NCI-H2081 (cell line): ENCODE measurements at places on chromosomes 6 and 20.
A peak's percentile ranks its signal among the peaks of the same experiment; 100 is the strongest.

- no peak for DNase-seq
Observed at GRCh38 chr6:111184827-111185532, 97.7 kb downstream of the SLC16A10 start.

- no peak for DNase-seq
Observed at GRCh38 chr20:31764641-31765305, 25.7 kb downstream of the TPX2 start.

GRCh38 chr6:14711056-14711703 is 534.7 kb upstream of the JARID2 start:
- peak; percentile 42 for DNase-seq

DNA sequence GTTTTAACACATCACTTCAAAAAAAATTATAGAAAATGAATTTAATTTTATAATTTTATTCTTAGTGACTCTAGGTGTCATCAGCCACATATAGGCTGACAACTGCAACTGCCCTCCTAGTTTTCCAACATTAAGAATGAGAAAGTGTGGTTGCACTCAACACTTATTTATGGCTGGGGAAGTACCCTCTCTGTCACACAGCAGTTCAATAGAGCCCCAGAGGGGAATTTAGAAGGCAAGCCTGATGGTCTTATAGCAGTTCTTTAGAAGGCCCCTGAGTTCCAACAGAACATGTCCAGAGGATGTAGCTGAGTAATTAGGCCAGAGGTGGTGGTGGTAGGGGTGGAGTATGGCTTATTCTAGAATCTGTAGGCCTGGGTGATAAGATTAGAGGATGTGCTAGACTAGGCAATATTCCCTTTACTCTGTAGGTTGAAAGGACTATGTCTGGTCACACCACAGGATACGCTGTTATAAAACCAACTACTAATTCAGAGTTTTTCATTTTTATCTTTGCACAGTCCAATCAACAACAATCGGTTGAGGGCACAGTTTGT is 226.5 kb upstream of the CITED2 start:
- no peak for DNase-seq

GRCh38 chr6:16511723-16512489 is 249.4 kb downstream of the ATXN1 start:
- peak; percentile 85 for DNase-seq

GRCh38 chr6:56742122-56742791 is 99.6 kb upstream of the DST start:
- DNase-seq, result no peak

- DNase-seq, result peak; percentile 15
Observed at GRCh38 chr6:31070711-31071197, 41.6 kb downstream of the C6orf15 start.

GRCh38 chr6:99905209-99906106 is 88.6 kb downstream of the MCHR2 start:
- DNase-seq, result peak; percentile 49

DNA sequence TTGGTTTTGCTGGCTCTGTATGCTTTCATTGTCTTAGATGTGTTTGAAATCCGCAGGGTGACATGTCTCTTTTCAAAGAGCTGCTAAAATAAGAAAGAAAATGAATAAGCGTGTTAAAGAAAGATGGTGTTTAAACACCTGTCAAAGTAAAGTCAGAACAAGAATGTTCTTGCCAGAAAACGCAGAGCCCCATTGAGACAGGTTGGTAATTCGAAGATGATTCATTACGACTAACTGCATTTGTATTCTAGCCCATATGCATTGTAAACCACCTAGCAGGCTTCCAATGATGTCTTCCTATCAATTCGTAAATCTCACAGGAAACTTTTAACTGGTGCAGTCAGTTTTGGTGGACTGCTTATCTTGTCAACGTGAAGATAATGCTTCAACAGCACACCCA is 16.8 kb downstream of the PHACTR2 start:
- DNase-seq, result no peak

DNA sequence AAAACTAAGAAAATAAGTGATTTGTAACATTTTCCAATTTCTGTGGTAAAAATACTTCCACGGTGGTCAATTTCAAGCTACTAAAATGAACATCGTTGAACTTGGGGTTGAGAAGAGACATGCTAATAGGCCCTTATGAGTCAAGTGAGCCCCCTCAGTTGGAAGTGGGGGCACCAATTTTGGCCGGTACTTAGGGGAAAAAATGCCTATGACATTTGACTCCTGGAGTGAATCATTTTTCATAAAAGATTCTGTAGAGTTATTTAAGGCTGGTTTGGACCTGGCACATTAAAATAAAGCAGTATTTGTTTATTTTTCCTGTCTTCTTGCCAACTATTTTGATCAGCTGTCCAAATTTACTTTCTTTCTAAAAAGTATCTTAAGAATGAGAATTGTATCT is 32.4 kb upstream of the CAP2 start:
- DNase-seq, result no peak

- no peak for DNase-seq
Observed at GRCh38 chr20:13312300-13312699, 91.2 kb downstream of the ISM1 start.

GRCh38 chr20:4896971-4897497 is 104.3 kb downstream of the SLC23A2 start:
- peak; percentile 35 for DNase-seq

DNA sequence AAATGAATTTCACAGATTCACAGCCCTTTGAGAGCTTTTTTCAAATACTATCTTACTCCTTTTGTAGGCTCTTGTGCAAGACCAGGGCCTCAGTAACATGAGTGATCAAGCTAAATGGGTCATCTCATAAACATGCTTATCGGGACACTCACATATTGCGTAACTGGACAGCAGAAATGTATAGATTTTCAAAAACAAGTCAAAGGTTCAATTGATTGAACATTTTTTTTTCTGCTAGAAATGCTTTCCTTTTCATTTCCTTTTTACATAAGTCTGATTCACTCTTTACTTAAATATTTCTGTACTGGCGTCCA is 8.7 kb upstream of the SALL4 start:
- no peak for DNase-seq

DNA sequence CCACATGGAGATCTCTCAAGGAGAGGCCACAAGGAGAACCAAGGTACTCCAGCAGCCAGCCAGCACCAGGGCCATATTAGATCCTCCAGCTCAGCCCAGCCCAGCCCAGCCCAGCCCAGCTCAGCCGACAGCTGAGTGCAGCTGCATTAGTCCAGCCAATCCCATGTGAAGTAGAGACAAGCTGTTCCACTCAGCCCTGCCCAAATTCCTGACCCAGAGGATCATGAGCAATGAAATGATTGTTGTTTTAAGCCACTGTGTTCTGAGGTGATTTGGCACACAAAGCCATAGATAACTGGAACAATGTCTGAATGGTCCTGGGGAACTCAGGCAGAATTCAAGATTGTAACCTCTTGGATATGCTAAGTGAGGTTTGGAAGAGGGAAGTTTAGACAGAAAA is 59.5 kb upstream of the BMP2 start:
- no peak for DNase-seq

GRCh38 chr6:44133981-44134711 is 6.8 kb downstream of the TMEM63B start:
- DNase-seq, result no peak

GRCh38 chr6:146345598-146345997 is 198.0 kb upstream of the RAB32 start:
- DNase-seq, result no peak

DNA sequence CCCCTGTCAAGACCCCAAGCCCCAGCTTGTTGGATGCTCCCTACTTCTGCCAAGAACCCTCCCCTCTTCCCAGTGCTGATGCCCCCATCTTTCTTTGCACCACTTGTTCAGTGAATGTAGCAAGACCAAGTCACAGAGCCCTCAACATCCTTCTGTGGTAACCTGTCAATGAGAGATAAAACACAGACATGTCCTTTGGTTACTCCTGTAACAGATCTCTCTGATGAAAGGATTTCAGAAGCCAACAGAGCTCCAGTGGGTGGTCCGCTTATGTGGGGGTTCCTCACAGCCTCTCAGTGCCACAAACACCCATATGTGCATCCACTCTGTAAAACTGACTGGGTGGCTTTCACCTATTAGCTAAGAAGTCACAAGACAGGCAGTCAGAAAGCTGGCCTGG is 93.2 kb upstream of the CST7 start:
- no peak for DNase-seq

DNA sequence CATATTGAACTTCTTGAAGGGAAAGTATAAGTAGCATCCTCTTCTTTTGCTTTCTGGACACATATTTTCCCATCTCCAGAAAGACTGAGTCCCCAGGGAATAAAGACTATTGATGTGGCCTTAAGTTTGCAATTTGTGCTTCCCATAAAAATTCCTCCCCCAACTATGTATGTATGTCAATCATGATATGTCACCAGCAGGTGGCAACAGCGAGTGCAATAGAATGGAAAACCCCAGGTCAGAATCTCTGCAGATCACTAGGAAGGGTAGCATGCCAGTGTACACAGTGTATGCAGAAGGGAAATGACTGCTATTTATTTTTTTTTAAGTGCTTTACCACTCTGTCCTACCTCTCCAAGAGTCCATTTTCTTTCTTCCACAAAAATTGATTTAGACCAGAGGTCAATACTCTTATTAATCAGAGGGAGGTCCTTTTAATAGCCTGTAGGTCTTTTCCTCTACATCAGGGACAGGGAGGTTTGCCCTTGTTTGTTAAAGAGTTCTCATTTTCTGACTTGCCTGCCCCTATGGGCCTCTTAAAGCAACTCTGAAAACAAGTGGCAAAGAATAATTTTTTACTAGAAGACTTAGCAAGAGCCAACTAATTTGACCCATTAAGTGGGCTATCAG is 61.4 kb downstream of the BMP2 start:
- DNase-seq, result peak; percentile 73

DNA sequence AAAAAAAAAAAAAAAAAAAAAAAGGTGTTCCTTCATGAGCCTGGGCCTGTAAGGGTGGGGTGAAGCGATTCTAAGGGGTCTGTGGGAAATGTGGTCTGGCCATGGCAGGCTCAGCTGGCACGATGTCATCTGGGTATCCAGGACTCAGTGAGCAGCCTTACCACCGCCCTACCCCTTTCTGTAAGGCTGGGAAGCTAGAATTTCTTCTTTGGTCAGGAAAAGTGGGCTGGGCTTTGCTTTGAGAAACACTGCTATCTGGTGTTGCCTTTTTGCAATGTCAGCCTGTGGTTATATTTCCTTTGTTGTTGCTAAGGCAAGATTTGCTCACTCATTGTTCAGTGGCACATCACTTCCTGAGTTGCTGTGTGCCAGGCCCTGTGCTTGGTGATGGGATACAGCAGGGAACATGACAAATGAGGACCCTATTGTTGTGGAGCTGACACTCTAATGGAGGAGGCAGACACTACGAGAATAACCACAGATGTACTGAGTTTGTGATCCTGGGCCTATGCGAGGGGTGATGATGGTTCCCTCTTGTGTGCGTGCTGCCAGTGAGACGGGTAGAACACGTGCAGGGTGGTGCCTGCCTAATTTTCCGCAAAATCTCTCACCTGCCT is 45.9 kb upstream of the ZNFX1 start:
- DNase-seq, result peak; percentile 68

GRCh38 chr6:52931351-52931750 is 21.9 kb upstream of the GSTA3 start:
- DNase-seq, result no peak

GRCh38 chr6:151680846-151681432 is 126.5 kb upstream of the ESR1 start:
- no peak for DNase-seq

- no peak for DNase-seq
Observed at GRCh38 chr20:57661746-57662455, 41.7 kb upstream of the ZBP1 start.

GRCh38 chr6:28355743-28356665 is 6.3 kb downstream of the ZKSCAN3 start:
- DNase-seq, result peak; percentile 83

GRCh38 chr6:42783876-42784642 is 2.2 kb downstream of the BICRAL start:
- no peak for DNase-seq

- DNase-seq, result no peak
Observed at GRCh38 chr6:148440016-148440415, 97.4 kb downstream of the SASH1 start.

DNA sequence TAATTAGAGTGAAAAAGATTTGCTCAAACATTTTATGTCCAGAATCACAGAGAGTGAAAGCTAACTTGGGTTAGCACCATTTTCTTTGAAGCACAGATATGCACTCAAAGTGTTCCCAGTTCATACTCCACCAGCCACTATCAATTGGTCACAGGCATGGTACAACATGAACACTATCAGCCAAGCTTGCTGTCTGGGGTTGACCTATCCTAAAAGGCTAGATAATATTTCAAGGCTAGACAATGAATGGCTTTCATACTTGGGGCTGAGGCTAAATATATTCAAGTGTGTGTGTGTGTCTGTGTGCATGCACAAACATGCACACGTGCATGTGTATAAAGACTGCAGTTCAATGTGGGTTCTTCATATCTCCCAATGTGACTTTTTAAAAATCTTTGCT is 783.0 kb upstream of the GJE1 start:
- no peak for DNase-seq

DNA sequence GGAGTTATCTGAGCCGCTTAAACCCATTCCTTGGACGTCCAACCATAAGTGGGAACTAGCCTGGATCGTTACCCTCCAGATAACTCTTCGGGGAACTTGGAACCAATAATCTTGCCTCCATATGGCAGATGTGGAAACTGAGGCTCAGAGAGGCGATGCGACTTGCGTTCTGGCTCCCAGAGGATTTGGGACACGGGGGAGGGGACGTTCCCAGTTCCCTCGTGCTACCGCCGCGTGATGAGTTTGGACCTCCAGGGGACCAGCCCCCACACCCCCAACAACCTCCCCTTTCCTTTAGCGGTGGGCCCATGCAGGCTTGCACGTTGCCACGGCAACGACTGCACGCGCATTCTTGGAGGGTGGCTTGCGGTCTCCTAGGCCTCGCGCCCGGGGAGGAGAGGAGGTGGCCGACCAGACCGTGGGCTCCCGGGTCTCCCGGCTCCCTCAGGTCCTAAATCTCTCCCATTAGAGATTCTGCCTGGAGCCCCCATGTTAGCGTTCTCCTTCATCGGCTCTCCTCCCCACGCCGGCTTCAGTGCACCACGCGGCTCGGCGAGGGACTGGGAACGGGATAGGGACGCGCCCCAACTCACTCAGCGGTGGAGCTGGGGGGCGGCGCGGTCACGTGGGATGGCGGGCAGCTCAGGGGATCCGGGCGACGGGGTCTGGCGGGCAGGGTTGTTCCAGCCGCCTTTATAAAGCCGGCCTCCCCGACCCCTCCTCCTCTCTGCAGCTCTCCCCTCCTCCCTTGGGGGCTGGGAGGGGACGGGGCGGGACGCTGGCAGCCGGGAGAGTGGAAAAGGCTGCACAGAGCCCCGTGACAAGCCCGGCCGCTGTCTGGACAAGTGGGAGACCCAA is at the start of gene PLTP:
Gene PLTP (minus strand): TSS at position 670 of the 858 bp plus-strand sequence. CDS start 703 bp downstream, outside the sequence.
- DNase-seq, result no peak

GRCh38 chr20:53345536-53346334 is 247.9 kb downstream of the ZNF217 start:
- DNase-seq, result no peak

GRCh38 chr6:125748406-125749172 is 843 bp upstream of the HEY2 start:
- DNase-seq, result peak; percentile 37
